ENCODE measurements at places on chromosomes 7 and 10. TPM values are rescaled to one million over a fixed set of nuclear protein-coding genes. Genes with fewer than 3 reads are reported as not detected.

Gene BTRC
- 29.9 TPM for total RNA-seq

DNA sequence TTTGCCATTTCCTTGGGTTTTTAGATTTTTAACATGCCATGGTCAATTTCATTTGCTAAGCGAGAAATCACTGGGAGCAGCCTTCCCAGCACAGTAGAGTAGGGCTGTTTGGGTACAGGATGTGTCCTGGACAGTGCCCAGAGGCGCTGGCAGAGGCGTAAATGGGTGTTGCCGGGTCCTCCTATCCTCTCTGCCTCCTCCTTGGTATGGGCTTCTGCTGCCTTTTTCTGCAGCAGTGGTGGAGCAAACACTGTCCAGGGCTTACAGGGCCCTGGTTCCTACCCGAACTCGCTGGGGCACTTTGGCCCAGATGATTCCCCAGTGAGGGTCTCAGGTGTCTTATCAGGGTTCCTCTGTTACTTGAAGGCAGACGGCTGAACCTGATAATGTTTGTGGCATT lies 298.3 kb downstream of the RPS24 start:
- no peak for DNase-seq

Gene SPDYE2B
- not detected for total RNA-seq

DNA sequence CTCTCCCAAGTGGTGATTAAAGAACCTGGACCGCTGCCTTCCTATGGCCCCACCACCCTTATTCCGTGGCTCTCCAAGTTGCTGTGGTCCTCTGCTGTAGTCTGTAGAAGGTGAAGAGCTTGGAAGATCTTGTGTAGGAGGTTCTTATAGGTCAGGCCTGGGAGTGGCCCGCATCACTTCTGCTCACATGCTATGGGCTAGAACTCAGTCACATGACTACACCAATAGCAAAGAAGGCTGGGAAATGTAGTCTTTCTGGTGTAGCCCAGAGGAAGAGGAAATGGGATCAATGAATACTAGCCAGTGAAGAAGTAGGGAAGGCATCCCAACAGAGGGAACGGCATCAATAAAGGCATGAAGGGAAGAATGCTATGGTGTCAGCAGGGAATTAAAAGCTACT lies 41.3 kb upstream of the AOAH start:
- DNase-seq, result no peak

DNA sequence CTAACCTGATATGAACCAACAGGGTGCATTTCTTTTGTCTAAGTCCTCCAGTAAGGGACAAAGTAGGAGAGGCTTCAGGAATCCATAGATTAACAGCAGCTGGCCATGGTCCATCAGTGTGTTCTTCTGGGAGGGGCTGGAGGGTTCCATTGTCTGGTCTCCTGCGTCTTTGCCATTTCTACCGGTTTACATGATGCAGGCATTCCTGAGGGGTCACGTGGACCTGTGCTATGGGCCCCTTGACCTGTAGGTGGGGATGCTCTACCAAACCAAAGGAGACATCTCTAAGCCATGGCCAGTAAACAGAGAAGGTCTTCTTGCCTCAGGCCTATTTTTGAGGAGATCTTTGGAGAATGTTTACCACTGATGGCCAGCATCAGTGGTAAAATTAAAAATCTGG lies 28.7 kb upstream of the HABP2 start:
- DNase-seq, result no peak

Gene LIPM
- not detected for total RNA-seq

DNA sequence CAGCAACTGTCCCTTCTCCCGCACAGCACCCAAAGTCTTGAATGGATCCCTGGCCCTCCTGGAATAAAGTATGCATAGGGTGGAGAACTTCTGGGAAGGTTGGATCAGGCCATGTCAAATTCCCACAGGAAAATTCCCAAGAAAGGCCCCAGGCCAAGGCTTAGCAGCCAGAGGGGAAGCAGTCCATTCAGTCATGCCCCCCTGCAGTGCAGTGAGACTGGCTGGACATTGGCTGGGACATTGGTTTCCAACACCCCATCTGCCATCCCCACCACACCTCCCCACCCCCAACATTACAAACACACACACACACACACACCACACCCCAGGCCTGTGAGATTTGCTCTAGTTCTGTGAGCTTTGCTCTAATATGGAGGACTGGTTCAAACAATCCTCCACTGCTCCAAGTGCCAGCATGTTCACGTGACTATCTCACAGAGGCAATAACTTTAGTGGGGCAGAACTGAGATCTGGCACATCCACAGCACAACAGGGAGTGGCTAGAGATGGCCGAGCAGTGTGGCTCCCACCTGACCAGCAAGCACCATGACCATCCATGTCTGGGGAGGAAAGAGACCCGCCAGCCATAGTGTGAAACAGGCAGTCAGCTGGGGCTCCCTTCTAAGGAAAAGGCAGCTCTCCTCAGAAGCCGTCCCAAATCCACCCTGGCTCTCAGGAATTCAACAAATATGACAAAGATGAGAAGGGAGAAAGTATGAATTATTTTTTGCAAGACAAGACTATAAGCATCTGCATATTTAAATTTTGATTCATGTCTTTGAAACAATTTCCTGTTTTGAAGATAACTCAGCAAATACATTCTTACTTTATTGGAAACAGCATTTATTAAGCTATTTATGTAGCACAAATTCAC lies 6.7 kb upstream of the FAM170B start:
- no peak for DNase-seq

DNA sequence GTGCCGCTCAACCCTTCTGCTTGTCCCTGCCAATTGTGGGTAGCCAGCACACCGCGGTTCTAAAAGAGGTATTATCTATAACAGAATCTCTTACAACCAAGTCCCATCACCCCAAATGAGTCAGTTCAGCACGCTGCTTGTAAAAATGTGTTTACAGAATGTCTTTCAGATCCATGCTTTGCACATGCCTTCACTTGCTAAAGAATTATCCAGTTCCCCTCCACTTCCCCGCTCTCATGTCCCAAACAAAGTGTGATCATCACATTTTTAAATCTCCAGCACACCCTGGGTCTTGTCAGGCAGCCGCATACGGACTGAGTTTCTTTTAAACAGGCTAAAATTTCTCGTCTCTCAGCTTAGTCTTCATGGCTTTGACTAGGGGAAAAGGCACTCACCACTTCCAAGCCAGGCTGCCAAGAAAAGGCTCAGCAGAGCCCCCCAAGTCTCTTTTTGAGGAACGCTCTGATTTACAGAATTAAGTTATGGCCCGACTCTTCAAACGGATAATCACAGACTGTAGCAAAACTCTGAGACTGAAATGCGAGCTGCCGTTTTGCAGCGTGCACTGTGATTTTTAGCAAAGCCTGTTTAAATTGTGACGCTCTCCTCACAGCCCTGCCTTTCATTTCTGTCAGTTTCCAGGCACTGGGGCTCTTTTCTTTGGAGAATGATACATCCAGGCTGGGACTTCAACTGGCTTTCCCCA lies 29.8 kb upstream of the FGFR2 start:
- no peak for DNase-seq

DNA sequence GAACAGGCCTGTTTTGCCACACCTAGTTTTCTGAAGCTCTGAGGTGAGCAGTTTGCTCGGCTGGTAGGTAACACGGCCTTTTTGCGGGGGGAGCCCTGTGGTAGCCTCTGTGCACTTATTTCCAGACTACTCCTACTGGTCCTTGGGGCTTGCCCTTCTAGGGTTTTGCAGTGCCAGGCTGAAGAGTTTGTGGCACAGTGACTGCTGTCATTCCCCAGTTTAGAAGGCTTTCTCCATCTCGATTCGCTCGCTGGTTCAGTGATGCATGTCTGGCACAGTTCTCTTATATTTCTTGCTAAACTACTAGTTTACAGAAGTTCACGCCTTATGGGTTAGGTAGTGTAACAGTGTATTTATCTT lies 711 bp downstream of the KIF20B start:
- peak; percentile 0 for DNase-seq

DNA sequence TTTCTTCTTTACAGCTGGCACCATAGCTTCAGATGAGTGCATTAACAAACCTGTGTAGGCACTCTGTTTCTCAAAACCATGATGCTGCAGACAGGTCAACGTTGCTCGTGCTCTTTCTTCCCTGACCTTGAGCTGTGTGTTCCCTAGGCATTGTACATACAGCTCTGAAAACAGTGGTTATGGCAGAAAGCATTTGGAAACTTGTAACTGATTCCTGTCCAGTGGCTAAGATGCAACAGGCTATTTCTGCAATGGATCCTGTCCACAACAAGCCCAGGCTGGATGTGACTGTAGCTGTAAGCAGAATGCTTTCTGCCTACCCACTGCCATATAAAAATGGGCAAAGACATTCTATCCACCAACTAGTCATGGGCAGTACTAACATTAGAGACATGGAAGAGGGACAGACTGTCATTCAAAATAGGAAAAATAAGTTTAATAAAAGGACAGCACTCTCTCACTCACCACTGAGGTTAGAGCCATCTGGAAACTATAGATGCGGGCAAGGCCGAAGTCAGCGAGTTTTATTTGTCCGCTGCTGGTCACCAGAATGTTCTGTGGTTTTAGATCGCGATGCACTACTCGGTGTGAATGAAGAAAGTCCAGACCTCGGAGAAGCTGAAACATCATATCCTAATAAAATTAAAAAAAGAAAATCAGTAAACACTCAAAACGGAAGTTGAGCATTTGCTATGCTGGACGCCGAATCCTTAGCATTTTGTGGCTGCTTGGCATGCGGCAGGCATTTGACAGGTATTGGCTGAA lies 111.0 kb downstream of the CDK6 start:
- DNase-seq, result no peak

Gene COL1A2
- 124 TPM for total RNA-seq

- no peak for DNase-seq
These were observed 174.9 kb downstream of the ELFN1 start for GRCh38 chr7:1844951-1845390.

Measured in occipital lobe (tissue), 3 donors.